Activated CD8-positive, alpha-beta T cell treated with anti-CD3 and anti-CD28 coated beads for 36 hours (primary cell): ENCODE measurements at places on chromosomes 7 and 10.

DNA sequence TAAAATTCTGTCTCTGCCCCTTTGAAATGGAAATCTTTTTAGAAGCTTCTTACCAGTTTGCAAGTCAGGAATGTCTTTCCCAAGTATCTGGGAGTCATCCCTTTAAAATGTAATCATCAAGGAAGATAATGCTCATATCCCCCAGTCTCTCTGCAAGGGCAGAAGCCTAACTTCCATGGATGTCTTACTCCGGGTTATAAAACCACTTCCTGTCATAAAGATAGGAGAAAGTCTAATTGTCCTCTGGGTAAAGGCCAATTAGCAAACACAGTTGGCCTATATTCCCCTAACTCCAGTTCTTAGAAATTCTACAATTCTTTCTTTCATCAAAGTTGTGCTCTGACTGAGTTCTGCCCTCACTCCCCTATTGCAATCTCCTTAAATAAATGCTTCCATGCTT is 1631.5 kb upstream of the LRRTM3 start:
- DNase-seq = no peak

DNA sequence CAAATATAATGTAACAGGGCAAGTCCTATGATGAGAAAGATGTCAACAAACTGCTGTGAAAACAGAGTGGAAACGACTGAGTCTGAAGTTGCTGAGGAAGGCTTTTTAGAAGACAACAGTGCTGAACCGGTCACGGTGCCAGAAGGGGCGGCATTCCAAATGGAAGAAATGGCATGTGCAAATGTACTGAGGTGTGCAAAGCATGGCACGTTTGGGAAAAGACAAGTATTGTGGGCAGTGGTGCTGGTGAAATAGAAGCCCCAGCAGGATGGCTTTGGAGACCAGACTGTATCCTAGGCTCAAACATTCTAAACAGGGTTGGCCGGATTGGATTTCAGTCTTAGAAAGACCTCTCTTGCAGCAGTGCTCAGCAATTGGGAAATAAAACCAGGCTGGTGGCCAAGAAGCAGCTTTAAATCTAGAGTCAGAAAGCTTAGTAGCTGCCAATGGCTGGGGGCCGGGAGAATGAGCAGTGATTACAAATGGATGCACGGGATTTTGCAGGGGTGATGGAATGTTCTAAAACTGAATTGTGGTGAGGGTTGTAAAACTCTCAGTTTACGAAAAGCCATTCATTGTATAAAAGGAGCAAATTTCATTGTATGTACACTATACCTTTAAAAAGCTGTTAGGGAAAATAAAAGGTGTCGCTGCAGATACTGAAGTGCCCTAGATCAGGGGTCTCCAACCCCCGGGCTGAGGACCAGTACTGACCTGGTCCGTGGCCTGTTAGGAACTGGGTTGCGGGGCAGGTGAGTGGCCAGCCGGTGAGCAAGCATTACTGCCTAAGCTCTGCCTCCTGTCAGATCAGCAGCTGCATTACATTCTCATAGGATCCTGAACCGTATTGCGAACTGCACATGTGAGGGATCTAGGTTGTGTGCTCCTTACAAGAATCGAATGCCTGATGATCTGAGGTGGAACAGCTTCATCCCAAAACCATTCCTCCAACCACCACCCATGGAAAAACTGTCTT is 141.6 kb downstream of the HIBADH start:
- DNase-seq = no peak

DNA sequence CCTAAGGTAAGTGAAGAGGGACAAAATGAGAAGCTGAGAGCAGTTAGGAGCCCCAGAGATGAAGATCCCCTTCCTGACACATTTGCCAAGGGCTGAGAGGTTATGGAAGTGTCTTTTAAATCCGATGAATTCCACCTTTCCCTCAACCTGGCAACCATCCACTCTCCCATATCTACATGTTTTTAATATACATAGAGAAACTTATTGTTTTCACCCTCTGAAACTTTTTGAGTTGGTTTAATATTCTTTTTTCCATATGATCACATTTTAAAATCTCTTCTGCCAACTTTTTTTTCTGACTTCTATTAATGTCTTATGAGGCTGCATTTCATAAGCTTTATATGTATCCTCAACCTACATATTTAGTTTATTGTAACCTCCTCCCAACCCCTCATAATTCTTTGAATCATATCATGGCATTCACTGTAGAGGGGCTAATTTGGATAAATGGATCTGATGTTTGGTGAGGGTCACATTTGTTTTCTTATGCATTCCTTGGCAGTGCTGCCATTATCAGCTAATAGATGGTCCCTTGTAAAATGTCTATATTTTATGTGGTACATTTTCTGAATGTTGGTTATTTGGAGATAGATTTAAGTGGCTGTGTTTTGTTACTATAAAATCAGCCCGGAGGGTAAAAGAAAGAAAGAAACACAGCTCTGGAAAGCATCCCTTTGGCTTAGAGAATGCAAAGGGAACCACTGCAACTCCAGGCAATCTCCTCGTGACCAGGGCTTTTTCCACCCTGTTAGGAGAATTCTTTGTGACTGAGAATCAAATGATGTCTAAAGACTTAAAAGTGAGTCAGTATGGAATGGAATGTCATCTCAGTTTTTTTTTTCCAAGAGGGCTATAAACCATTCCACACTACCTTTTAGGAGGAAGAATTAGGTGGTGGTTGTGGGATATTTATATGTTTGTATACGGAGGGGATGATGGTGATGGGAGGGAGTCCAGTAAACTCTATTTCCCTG is 334.4 kb downstream of the SUGCT start:
- no peak for DNase-seq

- no peak for DNase-seq
Measured at GRCh38 chr10:58721601-58722281, 209.1 kb downstream of the BICC1 start.

GRCh38 chr7:4713183-4713784 is 31.2 kb downstream of the FOXK1 start:
- DNase-seq = peak; percentile 22

DNA sequence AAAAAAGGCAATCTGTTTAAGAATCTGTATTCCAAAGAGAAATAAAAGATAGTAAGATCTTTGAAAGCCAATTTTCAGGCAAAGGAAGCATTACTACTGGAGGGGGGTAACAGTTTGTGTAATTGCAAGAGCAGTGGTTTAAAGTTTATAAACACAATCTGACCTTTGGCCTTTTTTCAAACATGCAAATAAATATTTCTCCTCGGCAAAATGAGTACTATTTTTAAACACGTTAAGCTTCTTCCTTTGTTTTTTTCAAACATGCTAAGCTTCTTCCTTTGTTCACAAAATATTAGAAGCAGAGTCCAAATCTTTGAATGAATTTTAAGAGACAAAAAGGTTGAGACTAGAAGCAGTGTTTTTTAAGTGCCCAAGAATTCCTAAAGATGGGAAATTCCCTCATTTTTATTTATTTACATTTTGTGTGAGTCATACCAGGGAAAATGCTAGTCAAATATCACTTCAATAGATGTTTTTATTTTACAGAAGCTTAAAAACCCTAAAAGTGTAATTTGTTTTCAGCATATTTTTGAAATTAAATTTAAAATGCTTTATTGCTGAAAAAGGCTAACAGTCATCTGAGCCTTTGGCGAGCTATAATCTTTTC is 229.3 kb downstream of the GPR37 start:
- no peak for DNase-seq

GRCh38 chr10:75838486-75838885 is 407.1 kb downstream of the LRMDA start:
- no peak for DNase-seq

- DNase-seq = no peak
Measured at GRCh38 chr7:73442903-73443500, 9.4 kb downstream of the FZD9 start.

- DNase-seq = no peak
Measured at GRCh38 chr7:149510248-149510647, 12.6 kb upstream of the ZNF746 start.

- DNase-seq = no peak
Measured at GRCh38 chr10:6207658-6208057, 4.9 kb downstream of the PFKFB3 start.

GRCh38 chr7:149846021-149846420 is 7.8 kb downstream of the ZNF862 start:
- no peak for DNase-seq

DNA sequence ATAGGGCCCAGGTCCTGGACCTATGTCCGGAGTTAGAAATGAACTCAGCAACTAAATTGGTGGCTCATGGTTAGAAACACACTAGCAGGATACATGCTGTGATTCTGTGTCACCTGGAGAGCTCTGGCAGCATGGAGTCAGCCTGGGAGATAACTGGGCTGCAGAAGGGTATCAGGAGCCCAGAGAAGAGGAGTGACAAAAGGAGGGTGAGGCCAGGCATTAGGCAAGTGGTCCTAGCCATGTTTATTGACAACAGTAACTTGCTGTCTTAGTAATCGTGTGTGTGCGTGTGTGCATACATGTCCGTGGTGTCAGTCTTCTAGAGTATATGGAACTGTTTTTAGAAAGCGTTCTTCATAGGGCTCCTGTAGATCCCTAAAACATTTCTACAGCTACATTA is 157.5 kb upstream of the PHYHIPL start:
- no peak for DNase-seq

DNA sequence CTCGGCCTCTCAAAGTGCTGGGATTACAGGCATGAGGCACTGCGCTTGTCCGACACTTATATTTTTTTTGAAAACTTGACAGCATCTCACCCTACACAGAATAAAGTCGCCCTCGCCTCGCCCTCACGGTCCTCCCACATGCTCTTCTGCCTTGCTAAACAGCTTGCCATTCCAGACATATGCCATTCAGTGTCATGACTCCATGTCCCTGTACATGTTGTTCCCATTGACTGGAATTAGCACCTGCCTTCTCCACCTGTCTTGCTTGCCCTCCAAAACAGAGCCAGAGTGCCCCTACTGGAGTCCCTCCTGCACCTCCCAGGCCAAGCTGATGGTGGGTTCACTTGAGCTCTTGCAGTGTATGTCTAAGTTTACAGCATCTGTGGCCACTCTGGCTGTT is 6.2 kb downstream of the NIPSNAP2 start:
- no peak for DNase-seq

- no peak for DNase-seq
Measured at GRCh38 chr7:36346260-36346831, 43.3 kb upstream of the ANLN start.

DNA sequence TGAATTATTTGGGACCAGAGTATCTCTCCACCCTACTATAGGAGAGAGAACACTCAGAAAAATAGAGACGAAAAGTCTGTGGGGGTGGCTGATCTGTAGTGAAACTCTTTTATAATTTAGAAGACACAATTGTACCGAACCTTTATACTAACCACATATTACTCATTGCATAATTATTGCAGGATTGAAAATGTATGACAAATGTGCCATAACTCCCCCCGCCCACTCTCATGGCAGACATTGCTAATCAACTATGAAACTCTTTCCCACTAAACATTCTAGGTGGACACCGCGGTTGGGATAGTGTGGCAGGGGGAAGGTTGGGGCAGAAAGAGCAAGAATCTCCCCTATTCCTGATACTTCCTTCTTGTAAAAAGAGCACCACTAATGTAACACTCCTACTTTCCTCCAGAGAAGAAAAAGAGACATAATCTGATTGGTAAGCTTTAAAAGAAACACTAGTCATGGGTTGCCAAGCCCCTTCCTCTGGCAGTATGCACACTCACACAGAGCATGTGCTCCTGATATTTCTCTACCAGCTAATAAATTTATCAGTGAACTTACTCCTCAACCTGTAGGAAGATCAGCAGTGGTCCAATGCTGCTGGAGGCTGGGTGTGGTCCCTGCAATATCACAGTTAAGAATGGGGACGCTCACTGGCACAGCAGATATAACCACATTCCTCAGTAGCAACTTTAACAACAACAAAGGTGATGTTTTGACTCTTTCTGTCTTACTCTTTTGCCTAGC is 18.7 kb upstream of the ARID5B start:
- DNase-seq = peak; percentile 90

- no peak for DNase-seq
Measured at GRCh38 chr7:37076668-37077067, 352.4 kb upstream of the AOAH start.

GRCh38 chr10:130859427-130859826 is 452.1 kb downstream of the TCERG1L start:
- no peak for DNase-seq

DNA sequence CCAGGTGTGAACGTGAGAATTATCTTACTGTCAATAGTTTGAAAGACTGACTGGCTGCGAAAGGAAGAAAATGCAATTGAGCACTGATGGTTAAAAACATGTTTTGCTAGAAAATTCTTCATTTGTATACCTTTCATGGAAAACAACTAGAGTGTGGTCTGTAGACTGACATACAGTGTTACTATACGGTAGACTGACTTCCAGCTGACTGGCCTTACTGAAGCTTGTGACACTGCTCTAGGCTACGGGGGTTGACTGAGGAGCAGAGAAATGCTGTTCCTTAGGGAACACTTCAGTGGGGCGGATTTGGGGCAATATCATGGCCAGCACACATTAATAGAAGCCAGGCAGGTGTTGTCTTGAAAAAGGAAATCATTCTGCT is 25.9 kb upstream of the DDC start:
- DNase-seq = no peak

GRCh38 chr10:5297466-5297865 is 67.3 kb upstream of the UCN3 start:
- peak; percentile 65 for DNase-seq

DNA sequence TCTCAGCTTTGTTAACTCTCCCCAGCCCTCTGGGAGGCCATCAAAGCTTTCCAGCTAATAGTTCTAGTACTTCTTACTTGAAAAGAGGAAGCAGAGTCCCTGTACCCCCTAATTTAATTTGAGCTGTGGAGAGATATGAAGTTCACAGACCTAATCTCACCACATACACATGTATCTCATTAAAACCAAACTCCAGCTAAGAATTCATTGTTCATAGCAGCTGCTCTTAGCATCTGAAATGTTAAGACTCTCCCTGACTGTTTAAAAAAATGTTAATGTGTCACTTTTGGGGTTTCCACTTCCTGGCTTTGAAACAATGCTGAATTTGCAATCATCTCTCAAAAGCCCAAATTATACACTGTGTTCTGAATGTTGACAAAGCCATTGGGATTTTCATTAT is 16.2 kb upstream of the MRC1 start:
- no peak for DNase-seq

GRCh38 chr7:77316219-77316978 is 99.8 kb downstream of the GSAP start:
- no peak for DNase-seq

DNA sequence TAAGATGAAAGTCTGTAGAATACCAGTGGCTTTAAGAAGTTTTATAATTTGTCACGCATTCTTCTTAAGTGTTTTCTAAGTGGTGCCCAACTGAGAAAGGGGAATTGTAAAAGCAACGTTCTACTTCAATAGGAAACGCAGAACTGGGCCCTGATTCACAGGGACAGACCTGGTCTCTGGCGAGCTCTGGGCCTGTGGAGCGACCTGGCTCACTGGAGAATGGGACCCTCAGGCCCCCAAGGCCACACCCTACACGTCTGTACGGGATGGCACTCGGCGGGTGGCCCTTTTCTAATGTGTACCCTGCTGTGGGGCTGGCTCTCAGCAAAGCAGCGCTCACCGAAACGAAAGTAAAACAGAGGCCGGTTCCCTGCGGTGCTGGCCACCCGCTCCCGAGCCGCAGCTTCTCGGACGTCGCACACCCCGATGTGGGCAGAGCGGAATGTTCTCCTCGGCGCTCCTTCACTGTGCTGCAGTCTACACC is 205.0 kb downstream of the DIP2C start:
- DNase-seq = peak; percentile 27
